Naive B cell (primary cell): ENCODE measurements at places on chromosomes 5 and 9. TPM values are rescaled to one million over a fixed set of nuclear protein-coding genes. Genes with fewer than 3 reads are reported as not detected.

ZNF608 gene
- 6.0 TPM for polyA plus RNA-seq

RASEF gene
- polyA plus RNA-seq, result not detected

GALT gene
- polyA plus RNA-seq, result 35.5 TPM

GFI1B gene
- polyA plus RNA-seq, result not detected

GALNT12 gene
- 0.80 TPM for polyA plus RNA-seq

SPAG8 gene
- not detected for polyA plus RNA-seq

DNA sequence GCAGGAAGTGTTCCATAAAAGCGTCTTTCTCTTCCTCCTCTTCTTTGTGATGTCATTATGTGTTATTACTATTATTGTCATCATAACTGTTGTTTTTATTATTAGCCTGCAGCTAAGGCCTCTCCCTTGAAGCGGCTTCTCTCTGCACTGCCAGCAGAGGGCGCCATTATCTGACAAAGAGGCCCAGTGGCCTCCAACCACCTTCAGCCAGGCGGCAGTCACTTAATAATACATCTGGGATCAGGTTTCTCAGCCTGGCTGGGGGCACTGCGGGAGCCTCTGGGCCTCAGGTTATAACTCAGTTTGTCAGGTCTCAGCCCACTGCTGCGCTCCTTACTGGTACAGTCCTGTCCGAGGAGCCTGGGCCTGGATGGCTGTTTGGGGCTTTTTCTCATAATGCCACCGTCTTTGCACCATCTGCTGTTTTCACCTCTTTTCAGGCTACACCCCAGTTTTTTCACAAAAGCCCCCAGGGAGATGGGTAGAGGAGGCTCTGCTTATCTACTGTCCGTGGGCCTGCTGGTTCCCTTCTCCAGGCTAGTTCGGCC is 281.9 kb downstream of the NSG2 start:
- DNase-seq, result no peak
- H3K27ac ChIP-seq, result no peak overlapping the region
- no peak overlapping the region for H3K4me3 ChIP-seq
- H3K27me3 ChIP-seq, result peaks cover 17% of the 10 kb centered on the region
- peaks cover 6% of the 10 kb centered on the region for H3K36me3 ChIP-seq
- no peaks in the 10 kb centered on the region for H3K4me1 ChIP-seq

DNA sequence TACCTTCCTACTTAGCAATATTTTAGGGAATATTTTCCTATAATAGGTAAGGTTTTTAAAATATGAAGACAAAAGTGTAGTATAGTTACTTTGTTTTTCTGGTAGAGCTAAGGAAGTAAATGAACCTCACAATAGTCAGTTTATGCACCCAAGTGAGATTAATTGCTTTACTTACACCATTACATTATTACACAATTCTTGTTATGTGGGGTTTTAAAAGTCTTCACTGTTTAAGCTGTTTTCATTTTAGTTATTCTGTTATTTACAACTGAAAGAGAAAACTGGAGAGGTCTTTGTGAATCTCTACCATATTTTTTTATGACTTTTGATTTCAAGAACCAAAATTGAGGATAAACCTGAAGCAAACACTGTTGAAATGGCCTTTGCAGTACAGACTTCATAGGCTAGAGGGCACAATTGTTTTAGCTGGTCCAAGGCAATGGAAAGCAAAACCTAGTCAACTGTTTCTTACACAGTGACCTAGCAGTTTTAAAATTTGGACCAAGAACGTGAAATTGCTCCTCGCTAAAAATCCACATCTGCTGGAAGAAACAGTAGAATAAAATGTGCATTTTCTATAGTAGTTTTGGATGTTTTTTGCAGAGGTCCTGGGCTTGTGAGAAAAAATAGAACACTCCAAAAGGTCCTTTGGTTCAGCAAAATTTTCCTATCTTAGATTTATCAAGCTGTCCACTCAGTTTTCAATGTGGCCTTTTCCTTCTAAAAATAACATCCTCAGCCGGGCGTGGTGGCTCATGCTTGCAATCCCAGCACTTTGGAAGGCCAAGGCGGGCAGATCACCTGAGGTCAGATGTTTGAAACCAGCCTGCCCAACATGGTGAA is 66.4 kb upstream of the FER start:
- peaks cover 18% of the 10 kb centered on the region for H3K4me1 ChIP-seq
- no peak overlapping the region for H3K27ac ChIP-seq
- peak overlapping the region; percentile 66 for H3K4me3 ChIP-seq
- no peaks in the 10 kb centered on the region for H3K36me3 ChIP-seq

DNA sequence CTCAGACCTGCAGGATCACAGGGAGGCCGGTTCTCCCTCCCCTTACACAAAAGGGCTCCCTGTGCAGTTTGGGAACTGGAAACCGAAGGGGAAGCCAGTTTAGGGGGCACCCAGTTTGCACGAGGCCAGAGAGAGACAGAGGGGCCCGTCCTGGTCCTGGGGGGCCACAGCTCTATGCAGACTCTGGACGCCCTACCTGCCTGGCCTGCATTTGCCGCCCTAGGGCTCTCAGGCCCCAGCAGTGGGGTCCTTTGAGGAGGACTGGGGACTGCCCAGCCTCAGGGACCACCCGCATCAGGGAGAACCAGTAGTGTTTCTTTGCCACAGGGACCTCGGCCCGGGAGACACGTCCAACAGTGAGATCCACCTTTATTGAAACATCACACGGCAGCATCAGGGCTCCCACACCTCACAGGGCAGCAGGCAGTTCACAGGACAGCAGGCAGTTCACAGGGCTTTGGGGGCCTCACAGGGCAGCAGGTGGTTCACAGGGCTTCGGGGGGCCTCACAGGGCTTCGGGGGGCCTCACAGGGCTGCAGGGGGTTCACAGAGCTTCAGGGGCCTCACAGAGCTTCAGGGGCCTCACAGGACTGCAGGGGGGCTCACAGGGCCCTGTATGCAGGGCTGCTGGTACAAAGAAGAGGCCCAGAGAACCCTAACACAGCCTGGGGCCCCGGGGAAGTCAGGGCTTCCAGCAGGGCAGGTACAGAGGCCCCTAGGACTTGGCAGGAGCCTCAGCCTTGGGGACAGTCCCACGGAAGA is 648 bp upstream of the NSMF start:
- H3K36me3 ChIP-seq, result no peaks in the 10 kb centered on the region
- H3K4me1 ChIP-seq, result peaks cover 16% of the 10 kb centered on the region
- peak overlapping the region; percentile 61 for H3K27ac ChIP-seq
- H3K27me3 ChIP-seq, result no peaks in the 10 kb centered on the region
- DNase-seq, result no peak
- peak overlapping the region; percentile 79 for H3K4me3 ChIP-seq

DNA sequence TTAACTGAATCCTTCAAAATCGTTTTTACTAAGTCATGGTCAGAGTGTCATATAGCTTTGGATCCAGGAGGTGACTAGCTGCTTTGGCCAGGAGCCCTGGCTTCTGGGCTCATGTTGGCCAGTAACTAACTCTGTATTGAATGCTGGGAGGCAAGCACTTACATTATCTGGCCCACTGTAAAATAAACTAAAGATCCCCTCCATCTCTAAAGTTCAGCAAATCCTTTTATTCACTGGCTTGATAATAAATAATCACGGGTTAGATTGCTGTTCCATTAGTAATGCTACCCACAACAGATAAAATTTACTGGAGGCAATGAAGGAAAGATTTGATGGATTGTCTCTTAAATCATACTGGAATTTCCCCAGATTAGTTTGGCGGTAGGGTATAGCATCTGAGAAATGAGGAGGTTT is 382.2 kb upstream of the TLE4 start:
- no peaks in the 10 kb centered on the region for H3K36me3 ChIP-seq
- H3K4me1 ChIP-seq, result no peaks in the 10 kb centered on the region
- no peak overlapping the region for H3K4me3 ChIP-seq
- DNase-seq, result no peak
- no peak overlapping the region for H3K27ac ChIP-seq

DNA sequence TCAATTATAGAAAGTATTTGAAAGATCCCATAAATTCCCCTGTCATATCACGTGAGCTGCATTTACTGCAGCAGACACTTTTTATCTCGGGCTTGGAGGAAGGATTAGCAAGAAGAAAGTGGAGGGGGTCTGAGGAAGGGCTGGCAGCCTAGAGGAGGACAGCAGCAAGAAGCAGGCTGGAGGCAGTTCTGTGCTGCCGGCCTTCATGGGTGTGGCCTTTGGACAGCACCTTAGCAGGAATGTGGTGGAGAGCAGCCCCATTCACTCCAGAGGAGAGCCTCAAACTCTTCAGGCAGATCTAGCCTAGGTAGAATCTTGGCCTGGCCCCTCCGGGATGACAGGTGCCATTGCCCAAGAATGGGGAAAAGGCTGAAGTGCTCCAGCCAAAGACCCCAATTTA is 89.8 kb upstream of the GABRP start:
- no peaks in the 10 kb centered on the region for H3K4me1 ChIP-seq
- H3K27ac ChIP-seq, result no peak overlapping the region
- DNase-seq, result no peak
- H3K27me3 ChIP-seq, result peaks cover 73% of the 10 kb centered on the region
- H3K4me3 ChIP-seq, result no peak overlapping the region

- no peaks in the 10 kb centered on the region for H3K27me3 ChIP-seq
- H3K36me3 ChIP-seq, result no peaks in the 10 kb centered on the region
- no peak overlapping the region for H3K4me3 ChIP-seq
- H3K27ac ChIP-seq, result no peak overlapping the region
These were observed 341.6 kb upstream of the PIK3R1 start for GRCh38 chr5:67873935-67874334.

- DNase-seq, result no peak
- H3K4me3 ChIP-seq, result no peak overlapping the region
- H3K27ac ChIP-seq, result no peak overlapping the region
- H3K27me3 ChIP-seq, result peaks cover 28% of the 10 kb centered on the region
These were observed 2.3 kb downstream of the P4HA2 start for GRCh38 chr5:132225165-132226032.

DNA sequence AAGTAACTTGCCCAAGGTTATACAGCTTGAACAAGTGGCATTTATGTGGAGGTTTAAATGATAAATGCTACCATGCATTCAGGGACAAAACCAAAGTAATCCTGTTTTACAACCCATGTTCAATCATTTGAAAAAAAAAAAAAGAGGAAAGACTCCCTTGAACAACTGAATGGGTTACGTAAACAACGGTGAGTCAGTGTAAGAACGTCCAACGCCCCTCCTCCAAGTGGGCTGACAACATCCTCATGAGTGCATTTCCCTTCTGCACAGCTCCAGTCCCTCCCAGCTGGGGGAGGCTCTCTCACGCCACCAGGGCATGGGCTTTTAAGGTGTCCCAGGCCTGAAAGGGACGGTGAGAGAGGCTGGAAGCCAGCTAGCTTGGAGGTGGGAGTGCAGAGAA is 90.0 kb downstream of the PRRT1B start:
- no peak for DNase-seq
- H3K4me1 ChIP-seq, result peaks cover 38% of the 10 kb centered on the region
- peaks cover 4% of the 10 kb centered on the region for H3K36me3 ChIP-seq
- no peaks in the 10 kb centered on the region for H3K27me3 ChIP-seq
- peak overlapping the region; percentile 91 for H3K27ac ChIP-seq

GRCh38 chr9:131728961-131729360 is 10.9 kb downstream of the RAPGEF1 start:
- H3K27me3 ChIP-seq, result no peaks in the 10 kb centered on the region
- H3K36me3 ChIP-seq, result no peaks in the 10 kb centered on the region
- peaks cover 94% of the 10 kb centered on the region for H3K4me1 ChIP-seq
